ENCODE measurements at places on chromosomes 1 and 21.

DNA sequence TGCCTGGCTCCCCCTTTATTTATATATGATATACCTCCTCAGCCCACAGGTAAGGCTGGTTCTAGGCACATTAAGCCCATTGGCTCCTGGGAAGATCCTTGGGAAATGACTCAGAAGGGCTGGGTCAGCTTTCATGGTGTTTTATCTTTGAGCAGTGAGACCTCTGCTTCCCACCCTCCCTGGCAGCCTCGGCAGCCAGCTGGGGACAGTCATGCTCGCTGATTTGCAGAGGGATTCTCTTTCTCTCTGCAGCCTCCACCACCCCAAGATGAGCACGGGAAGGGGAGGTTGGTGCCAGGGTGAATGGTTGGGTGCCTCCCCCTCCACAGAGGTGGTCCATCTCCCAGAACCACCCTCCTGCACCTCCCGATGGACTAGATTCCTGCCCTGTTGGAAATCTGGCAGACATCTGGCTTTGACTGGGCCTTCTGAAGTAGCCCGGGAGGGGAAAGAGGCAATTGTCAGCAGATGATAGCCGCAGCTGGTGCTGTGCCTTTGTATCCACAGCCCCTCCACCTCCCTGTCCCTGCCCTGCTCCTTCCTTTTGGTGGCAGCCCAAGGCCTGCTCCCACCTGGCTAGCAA, 24.6 kb downstream of the IER5 start:
- no peak for DNase-seq

- DNase-seq, result no peak
Observed at GRCh38 chr1:48418742-48419141, 53.3 kb downstream of the SPATA6 start.

- no peak for DNase-seq
Observed at GRCh38 chr1:161299347-161299746, 10.4 kb downstream of the MPZ start.

DNA sequence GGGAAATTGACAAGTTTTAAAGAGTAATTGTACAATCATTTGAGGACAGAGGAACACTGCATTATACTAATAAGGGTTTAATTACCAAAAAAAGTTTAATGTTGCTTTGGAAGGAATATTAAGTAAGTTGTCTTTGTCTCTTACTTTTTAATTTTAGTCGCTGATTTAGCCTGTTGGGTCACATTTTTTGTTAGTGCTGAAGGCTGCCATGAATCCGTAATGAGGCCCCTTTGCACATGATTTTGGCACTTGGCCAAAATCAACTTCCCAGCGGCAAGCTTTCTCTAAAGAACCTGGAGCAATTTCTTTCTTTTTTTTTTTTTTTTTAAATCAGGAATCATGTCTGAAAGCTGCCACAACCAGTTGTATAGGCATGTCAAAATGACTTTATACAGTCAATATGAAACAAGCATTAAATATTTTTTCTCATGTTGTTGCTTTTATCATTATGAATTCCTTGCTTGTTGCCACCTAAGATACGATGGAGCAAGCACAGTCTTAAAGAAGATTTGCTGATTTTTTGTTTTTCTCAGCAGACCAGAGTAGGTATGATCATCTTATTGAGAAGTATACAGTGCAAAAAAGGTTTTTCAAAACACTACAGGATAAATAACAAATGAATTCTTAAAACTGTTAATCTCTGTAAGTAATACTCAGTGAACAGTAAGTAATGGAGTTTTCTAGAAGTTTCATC, 690.4 kb downstream of the USP25 start:
- DNase-seq, result no peak

DNA sequence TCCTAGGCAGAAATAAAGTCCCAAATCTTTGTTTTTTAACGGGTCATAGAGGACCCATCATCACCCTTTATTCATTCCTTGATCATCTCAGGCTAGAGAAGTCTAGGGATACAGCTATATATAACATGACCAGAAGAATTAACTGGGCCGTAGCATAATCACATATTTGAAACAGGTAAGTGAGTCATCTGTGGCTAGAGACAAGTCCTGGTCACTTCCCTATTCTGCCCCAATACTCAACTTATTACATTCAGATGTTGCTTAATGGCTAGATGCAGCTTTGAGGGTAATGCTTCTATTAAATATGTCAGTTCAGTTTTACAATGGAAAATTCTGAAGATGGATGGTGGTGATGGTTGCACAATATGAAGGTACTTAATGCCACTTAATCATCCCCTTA, 47.0 kb downstream of the EXO1 start:
- DNase-seq, result no peak

- no peak for DNase-seq
Observed at GRCh38 chr1:171611306-171611705, 10.7 kb upstream of the MYOCOS start.

GRCh38 chr21:16770266-16770665, 742.6 kb upstream of the CXADR start:
- DNase-seq, result no peak

DNA sequence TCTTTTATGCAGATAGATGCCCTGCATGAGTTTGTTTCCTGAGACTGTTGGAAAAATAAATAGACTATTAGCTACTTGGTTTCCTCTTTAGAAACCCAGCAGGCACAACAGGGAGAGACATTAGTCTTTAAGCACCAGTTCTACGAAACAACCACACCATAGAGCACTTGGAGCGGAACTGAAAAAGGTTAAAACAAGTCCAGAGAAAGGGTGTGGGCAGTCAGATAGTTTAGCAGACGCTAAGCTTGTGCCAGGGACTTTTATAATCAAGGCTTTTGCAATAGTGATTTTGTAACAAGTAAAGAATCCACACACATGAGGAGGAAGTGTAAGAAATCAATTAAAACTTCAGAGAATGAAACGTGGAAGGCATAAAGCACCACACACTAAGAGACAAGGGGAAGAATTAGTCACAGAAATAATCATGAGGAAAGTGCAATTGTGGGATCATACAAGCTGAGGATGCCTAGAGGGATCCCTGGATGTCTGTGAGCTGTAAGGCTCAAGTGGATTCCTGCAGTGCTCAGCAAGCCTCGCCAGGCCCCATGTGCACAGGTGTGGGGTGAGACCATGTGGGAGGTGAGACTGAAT, 37.8 kb upstream of the TLR5 start:
- no peak for DNase-seq

GRCh38 chr1:79082233-79082632, 75.7 kb upstream of the ADGRL4 start:
- no peak for DNase-seq

- no peak for DNase-seq
Observed at GRCh38 chr1:214718724-214719123, 115.7 kb downstream of the CENPF start.

- DNase-seq, result no peak
Observed at GRCh38 chr1:183414365-183414764, 3.8 kb downstream of the NMNAT2 start.

- DNase-seq, result no peak
Observed at GRCh38 chr1:147633759-147634158, 36.6 kb downstream of the ACP6 start.

GRCh38 chr1:163820226-163820625, 498.5 kb downstream of the NUF2 start:
- no peak for DNase-seq

DNA sequence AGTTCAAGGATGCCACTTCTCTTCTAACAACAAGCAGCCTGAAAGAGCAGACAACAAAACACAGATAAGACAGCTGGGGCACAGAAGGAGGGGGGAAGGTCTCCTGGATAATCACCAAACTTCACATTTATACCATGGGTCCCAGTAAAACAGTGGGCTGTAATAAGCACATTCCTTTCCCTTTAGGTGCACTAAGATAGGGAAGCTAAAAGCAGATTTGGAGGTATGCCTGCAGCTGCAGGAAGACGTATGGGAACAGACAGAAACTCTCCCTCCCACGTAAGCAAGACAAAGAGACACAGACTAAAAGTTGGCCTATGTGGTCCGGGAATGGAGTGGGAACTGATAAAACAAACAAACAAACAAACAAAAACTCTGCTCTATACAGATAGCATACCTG, 612.1 kb downstream of the MRPL39 start:
- no peak for DNase-seq

DNA sequence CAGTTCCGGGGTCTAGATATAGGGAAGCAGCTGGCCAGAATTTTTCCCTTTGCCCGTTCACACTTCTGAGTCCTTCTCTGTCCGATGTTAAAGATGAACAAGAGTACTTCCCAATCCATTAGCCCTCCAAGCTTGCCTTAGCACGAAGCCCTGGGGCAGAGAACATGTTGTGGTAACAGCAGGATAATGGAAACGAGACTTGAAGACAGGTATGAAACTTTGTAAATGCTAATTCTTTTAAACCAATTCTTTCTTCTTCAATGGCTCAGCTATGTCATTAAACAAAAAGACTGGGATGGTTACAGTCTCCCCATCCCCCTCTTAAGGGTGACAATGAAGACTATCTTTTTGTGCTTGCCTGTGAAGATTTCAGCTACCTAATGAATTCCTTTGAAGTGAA, 218.5 kb downstream of the PLA2G4A start:
- no peak for DNase-seq

DNA sequence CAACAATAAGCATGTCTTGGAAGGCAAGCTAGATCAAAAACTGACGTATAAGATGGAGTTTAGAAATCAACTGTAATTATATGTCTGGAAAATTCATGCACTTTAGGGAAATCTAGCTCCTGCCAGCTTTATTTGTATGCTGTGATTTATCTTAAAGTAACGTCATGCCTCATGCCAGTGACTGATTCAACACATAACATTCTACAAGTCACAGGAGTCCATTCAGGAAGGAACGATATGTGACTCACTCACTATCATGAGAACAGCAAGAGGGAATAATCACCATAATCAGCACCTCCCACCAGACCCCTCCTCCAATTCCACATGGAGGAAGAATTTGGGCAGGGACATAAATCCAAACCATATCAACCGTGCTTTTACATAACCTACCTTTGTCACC, 682.4 kb upstream of the ADAMTS5 start:
- no peak for DNase-seq

GRCh38 chr1:47483651-47484050, 45.8 kb downstream of the FOXD2 start:
- DNase-seq, result no peak

GRCh38 chr1:88186911-88187310, 497.2 kb upstream of the PKN2 start:
- DNase-seq, result no peak

DNA sequence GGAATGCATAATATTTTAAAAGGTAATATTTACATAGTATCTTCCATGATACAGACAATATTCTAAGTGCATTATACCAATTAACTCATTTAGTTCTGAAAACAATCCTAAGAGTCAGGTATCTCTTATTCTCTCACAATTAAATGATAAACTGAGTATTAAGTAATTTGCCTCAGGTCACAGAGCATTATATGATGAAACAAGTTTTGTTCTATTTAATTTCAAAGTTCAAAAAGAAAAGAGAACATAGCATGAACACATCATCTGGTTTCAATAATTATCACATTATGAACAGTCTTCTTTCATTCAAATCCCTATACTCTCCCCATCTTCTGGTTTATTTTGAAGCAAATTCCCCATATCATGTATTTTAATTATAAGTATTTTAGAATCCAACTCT, 927.5 kb downstream of the ADGRL2 start:
- no peak for DNase-seq

- DNase-seq, result no peak
Observed at GRCh38 chr1:159010391-159010790, 684 bp downstream of the IFI16 start.

- no peak for DNase-seq
Observed at GRCh38 chr1:94702442-94702815, 117.7 kb upstream of the SLC44A3 start.
